ENCODE measurements at places on chromosomes 12 and 14. TPM values are rescaled to one million over a fixed set of nuclear protein-coding genes. Genes with fewer than 3 reads are reported as not detected.

TCL1B gene
- total RNA-seq, result not detected

CEP83 gene
- 22.2 TPM for total RNA-seq

GLIPR1L1 gene
- total RNA-seq, result not detected

GLIPR1 gene
- 21.4 TPM for total RNA-seq

SALL2 gene
- 6.6 TPM for total RNA-seq

GCN1 gene
- 56.7 TPM for total RNA-seq

C12orf75 gene
- total RNA-seq, result 3.1 TPM

LRTM2 gene
- not detected for total RNA-seq

OR10A7 gene
- total RNA-seq, result not detected

CD63 gene
- total RNA-seq, result 1,052 TPM

ZNF891 gene
- 3.2 TPM for total RNA-seq

MYRFL gene
- 1.8 TPM for total RNA-seq

PLCZ1 gene
- total RNA-seq, result not detected

RAB2B gene
- 19.6 TPM for total RNA-seq

NDUFA12 gene
- total RNA-seq, result 86.8 TPM

RDH5 gene
- 162 TPM for total RNA-seq

OR4Q3 gene
- not detected for total RNA-seq

RAB35 gene
- total RNA-seq, result 28.2 TPM

ANG gene
- total RNA-seq, result 41.3 TPM

KRT83 gene
- not detected for total RNA-seq

KCNH5 gene
- not detected for total RNA-seq

CCNT1 gene
- total RNA-seq, result 41.6 TPM

PMCH gene
- not detected for total RNA-seq

ASCL1 gene
- not detected for total RNA-seq

SPIC gene
- total RNA-seq, result not detected

POLE2 gene
- 1.1 TPM for total RNA-seq
